Activated T-cell treated with anti-CD3 and anti-CD28 coated beads for 48 hours (primary cell): ENCODE measurements at places on chromosomes 6 and 20.

DNA sequence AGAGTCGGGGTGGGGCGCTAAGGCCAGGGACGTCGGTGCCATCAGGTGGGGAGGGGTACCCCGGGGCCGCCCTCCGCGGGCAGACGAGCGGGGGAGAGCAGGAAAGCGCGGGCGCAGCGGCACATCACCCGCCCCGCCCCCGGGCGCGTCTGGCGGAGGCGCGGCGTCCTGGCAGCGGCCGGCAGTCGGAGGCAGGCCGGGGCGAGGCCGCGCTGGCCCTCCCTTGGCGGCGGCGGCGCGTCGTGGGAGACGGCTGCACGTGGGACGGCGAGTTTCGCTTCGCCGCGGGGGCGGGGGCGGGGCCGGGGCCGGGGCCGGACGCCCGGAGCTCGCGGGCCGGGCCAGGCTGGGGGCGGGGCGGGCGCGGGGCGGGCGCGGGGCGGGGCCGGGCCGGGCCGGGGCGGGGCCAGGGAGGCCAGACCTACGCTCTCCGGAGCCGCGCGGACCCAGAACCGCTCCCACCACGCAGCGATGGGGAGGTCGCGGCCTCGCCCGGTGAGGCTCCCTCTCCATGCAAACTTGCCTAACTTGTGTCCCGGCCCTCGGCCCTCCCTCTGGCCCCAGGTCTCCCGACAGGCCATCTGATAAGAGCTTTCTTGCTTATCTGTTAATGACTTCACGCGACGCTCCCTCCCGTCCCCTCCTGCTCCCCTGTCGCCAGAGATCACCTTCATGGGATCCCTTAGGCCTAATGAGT, 12.5 kb downstream of the ITPR3 start:
- peak; percentile 58 for DNase-seq

GRCh38 chr6:29516108-29516507, 28.4 kb upstream of the MAS1L start:
- DNase-seq, result peak; percentile 8

- DNase-seq, result no peak
Observed at GRCh38 chr6:14736554-14736953, 509.3 kb upstream of the JARID2 start.

DNA sequence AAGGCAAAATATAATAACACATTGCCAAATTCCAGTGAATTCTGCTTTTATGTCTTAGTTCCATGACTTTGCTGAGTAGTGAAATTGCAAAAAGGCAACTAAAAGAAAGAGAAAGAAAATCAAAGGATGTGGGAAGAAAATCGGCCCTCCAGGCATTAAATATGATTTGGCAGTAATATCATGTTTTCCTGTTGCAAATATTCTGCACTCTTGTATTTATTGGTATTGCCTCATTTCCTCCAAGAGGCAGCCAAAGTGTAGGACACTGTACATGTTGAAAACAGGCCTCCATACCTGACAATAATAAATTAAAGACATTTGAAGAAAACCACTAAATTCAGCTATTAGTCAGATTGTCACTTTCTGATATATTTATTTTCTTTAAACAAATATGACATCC, 460.0 kb upstream of the NOX3 start:
- no peak for DNase-seq

- no peak for DNase-seq
Observed at GRCh38 chr6:4101298-4101697, 22.4 kb upstream of the FAM217A start.

DNA sequence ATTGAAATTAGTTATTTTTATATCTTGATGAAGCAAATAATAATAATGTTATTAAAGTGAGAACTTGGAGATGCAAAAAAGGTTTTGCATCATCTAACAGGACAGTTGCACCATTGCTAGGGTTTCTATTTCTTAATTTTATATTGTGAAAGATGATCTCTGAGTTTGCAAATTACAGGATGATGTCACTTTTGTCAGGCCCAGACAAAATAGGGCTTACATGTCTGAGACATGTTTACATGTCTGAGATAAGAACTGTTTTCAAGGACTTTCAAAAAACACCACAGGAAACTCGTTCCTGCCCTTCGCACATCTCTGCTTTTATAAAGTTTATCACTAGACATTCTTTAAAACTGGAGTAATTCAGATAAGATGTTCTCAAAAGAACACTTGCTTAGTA, 1075.8 kb upstream of the MANEA start:
- no peak for DNase-seq

DNA sequence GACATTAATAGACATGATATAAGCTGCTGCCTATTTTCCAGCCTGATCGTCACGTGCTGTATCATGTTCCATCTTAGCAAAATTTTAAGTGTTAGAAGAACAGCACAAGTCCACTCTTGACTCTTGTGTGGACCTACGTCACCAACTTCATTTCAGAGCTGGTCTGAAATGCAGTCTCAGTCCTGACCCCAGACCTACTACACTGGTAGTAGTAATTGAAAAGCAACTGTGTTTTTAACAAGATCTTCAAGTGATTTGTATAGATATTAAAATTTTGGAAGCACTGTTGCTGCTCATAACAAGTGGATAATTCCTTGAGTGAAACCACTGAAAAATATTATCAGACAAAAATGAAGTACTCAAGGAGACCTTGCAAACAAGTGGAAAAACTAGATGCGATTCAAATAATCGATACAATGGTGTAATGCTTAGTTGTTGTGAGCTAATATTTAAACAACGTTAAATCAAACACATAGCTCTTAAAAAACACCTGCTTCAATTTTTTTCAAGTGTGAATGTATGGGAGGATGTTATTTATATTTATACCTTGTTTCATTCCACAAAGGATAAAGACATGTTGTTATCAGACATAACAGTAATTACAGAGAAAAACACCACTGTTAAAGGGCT, 110.9 kb upstream of the JAG1 start:
- no peak for DNase-seq

DNA sequence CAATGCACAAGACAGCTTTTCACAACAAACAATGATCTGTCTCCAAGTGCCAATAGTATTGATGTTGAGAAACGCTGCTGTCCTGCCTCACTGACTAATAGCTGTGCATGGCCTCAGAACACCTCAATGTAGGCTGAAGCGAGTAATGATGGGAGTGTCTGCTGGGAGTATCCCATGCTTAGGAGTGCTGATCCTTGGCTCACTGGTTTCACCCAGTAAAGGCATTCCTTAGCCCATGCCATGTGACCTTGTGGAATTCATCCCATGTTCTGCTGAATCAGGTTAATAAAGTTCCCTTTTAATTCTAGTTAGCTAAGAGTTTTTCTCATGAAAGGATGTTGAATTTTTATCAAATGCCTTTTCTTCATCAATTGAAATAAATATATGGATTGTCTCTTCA, 3.8 kb upstream of the WFDC12 start:
- no peak for DNase-seq

- DNase-seq, result no peak
Observed at GRCh38 chr6:157806131-157806855, 16.8 kb upstream of the SNX9 start.

DNA sequence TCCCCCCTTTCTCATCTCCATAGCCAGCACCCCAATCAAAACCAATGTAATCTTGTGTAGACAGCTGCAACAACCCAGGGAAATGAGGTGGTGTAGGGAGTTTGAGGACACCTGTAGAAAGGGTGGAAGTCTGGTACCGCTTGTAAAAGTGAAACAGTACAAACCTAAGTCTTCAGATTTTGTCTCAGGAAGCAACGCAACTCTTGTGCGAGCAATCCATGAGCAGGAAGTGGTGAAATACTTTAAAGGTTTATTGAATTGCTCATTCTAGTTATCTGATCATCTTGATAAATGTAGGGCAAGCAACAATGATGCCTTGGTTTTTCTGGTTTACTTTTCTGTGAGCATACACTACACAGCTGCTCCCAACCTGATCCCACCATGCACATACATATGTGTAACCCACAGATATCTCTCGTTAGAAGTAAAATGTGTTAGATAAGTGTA, 71.1 kb upstream of the THEMIS start:
- DNase-seq, result peak; percentile 24

- DNase-seq, result no peak
Observed at GRCh38 chr6:165659945-165660856, 2.8 kb downstream of the PDE10A start.

GRCh38 chr20:42123981-42124473, 505.9 kb upstream of the CHD6 start:
- DNase-seq, result no peak

DNA sequence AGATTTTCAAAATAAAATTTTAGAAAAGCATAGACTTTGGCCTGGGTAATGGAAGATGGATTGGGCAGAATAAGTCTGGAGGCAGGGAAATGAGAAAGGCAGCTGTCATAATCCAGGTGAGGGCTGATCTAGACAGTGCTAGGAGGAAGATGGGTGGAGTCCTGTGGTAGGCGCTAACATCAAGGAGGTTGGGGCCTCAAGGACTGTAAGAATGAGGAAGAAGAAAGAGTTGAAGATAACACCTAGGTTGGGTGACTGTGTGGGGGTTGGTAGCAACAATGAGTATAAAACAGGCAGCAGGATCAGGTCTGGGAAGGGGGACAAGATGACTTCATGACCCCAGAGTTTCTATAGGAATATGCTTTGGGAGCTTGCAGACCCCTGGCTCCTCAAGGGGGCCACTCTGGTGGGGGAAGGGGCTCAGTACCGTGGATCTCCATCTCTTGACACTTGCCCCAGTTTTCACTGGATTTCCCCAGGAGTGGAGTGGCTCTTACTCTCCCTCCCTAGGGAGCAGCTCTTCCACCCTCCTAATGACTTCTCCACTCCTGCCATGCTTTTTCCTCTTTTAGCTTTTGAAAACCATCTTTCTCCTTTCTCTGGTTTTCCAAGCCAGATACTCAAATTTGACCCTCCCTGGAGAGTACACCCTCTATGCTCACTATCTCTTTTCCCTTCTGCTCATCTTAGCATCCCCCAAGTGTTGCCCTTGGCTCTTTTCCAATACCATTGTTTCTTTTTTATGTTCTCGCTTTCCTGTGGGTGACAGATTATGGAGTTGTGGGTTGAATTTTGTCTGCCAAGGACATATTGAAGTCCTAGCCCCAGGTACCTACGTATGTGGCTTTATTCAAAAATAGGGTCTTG, 14.8 kb downstream of the TRIM31 start:
- no peak for DNase-seq

- DNase-seq, result no peak
Observed at GRCh38 chr20:51758978-51759544, 9.1 kb downstream of the ATP9A start.

DNA sequence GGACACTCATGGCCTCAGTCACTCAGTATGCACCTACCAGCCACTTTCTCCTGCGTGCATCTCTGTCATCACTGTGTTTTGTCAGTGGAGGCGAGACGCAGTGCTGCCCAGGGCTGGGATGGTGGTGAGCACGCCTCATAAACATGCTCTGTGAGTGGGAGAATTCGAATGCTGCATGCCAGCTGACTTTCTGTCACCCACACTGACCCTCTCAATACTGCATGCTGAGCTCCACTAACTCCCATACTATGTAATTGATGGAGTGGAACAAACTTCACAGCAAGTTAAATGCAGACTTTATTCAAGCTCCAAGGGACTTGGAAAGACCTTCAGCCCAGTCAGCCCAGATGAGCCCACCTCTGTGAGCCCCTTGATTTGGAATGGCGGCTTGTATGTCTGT, 22.7 kb upstream of the GGTLC1 start:
- no peak for DNase-seq

- peak; percentile 77 for DNase-seq
Observed at GRCh38 chr20:45987108-45987780, 15.2 kb upstream of the ZNF335 start.

DNA sequence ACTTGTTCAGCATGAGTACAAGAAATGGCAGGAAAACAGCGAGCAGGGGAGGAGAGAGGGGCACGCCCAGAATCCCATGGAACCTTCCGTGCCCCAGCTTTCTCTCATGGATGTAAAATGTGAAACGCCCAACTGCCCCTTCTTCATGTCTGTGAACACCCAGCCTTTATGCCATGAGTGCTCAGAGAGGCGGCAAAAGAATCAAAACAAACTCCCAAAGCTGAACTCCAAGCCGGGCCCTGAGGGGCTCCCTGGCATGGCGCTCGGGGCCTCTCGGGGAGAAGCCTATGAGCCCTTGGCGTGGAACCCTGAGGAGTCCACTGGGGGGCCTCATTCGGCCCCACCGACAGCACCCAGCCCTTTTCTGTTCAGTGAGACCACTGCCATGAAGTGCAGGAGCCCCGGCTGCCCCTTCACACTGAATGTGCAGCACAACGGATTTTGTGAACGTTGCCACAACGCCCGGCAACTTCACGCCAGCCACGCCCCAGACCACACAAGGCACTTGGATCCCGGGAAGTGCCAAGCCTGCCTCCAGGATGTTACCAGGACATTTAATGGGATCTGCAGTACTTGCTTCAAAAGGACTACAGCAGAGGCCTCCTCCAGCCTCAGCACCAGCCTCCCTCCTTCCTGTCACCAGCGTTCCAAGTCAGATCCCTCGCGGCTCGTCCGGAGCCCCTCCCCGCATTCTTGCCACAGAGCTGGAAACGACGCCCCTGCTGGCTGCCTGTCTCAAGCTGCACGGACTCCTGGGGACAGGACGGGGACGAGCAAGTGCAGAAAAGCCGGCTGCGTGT, 11.6 kb downstream of the TNFAIP3 start:
- no peak for DNase-seq

GRCh38 chr6:156767603-156768467, 9.3 kb upstream of the ARID1B start:
- no peak for DNase-seq

- no peak for DNase-seq
Observed at GRCh38 chr6:4180652-4181255, 45.4 kb upstream of the ECI2 start.
